Posterior cingulate gyrus (tissue), 11 donors: ENCODE measurements at places on chromosomes 12 and 14.
A peak's percentile ranks its signal among the peaks of the same experiment; 100 is the strongest.

- no peak for DNase-seq
Measured at GRCh38 chr14:102154821-102155549, 15.3 kb downstream of the WDR20 start.

DNA sequence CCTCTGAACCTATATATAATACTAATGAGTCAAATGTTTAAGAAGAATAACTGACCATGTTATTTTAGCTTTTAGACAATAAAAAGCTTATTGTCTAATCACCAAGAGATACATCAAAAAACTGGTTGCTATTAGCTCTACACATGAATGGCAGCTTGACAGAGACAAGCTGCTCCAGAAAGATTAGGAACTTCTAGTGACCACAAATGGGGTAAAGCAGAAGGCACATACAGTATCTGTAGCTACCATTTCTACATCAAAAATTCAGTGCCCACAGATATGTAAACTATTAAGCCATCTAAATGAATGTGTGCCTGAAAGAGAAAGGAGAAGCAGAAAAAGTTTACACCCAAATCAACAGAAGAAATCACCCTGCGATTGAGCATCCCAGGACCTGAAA, 2.4 kb downstream of the AREL1 start:
- no peak for DNase-seq

- no peak for DNase-seq
Measured at GRCh38 chr14:90295870-90296516, 35.7 kb downstream of the NRDE2 start.

DNA sequence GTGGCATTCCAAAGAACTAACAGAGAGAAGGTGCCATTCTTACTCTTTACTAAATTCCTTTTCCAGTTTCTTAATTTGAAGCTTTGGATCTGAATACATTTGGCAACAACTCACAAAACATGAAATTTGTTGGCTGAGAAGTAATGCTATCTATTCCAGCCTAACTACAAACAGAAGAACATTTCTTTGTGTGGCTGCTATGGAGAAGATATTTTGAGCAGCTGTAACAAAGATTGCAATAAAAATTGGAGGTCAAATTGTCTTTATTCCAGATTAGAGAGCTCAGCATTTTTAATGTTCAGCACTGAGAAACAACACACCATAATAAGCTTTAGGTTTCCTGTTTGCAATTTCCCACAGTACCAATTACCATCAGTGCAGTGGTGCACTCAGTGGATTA, 835.8 kb upstream of the FLRT2 start:
- no peak for DNase-seq

DNA sequence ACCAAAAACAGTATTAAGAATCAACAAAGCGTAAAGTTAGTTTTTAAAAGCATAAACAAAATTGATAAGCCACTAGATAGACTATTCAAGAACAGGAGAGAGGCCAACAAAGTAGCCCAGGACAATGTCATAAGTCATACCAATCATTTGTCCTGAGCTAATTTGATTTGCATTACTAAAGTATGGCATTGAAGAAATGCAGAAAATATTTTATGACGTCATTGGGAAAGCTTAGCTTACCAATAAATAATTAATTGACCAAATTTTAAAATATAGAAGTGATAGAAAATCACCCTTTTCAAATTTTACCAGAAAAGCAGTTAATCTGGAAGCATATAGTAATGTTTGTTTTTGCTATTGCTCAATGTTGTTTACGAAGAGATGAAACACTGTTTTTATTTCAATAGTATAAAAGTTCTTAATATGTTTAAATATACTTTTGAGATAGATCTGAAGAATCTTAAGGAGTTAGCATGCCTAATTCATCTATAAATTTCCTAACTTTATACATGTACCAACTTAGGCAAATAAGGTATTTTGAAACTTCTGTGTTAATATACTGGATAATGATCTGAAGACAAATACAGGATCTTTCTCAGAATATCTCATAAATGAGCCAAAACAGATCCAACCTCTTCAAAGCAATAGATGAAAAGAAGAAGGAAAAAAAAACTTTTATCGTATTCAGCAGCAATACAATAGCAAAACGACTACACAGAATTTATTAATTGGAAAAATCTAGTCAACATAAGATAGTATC, 1118.5 kb downstream of the SLC16A7 start:
- no peak for DNase-seq

- peak; percentile 76 for DNase-seq
Measured at GRCh38 chr12:117874842-117875434, 93.9 kb downstream of the KSR2 start.

DNA sequence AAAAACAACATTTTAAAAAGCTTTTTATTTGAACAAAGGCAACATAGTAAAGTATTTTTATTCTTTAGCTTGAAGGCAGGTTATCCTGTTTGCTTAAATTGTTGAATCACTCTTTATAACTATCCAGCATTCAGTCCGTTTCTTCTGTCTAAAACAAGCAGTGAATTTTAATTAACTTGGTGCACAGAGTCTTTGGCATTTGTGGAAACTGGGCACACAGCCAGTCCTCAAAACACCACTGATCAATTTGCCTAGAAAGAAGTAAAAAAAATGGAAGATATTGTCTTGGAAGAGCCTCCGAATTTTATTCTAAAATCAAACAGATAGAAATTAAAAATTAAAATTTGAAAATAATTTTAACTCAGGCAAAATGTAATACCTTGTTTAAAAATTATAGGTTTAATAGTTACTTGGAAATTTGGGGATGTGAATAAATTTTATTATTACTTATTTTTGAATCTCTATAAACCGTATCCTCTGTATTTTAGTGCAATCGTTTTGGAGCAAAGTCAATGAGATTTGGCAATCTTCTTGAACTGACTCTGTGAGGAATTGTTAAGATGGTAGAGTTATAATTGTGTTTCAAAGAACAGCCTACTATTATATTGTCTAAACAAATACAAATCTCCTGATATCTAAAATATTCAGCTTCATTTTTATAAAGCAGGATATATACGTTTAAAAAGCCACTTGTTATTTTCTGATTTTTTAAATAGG, 927.0 kb downstream of the SLC16A7 start:
- peak; percentile 38 for DNase-seq

DNA sequence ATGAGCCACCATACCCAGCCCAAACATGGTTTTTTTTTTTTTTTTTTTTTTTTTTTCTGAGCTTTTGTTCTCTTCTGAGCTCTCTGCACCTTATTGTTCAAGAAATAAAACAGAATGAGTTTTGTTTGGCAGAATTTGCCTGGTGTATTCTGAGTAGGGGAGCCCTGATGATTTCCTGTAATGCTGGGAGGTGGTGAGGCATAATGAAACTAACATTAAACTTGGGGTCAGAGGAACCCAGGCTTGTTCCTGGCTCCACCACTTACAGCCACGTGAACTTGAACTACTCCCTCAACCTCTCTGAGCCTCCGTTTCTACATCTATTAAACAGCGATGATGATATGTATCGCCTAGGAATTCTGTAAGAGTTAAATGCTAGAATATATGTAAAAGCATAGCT, 276.3 kb upstream of the CRY1 start:
- DNase-seq = no peak

- no peak for DNase-seq
Measured at GRCh38 chr14:71588028-71588427, 344.2 kb upstream of the RGS6 start.

GRCh38 chr12:14956024-14956891, 5.1 kb downstream of the ARHGDIB start:
- DNase-seq = no peak

GRCh38 chr12:81296556-81297305, 218.9 kb downstream of the ACSS3 start:
- no peak for DNase-seq

- DNase-seq = no peak
Measured at GRCh38 chr12:94127239-94128131, 20.9 kb upstream of the PLXNC1 start.

GRCh38 chr12:12327802-12328201, 22.2 kb downstream of the MANSC1 start:
- DNase-seq = no peak

DNA sequence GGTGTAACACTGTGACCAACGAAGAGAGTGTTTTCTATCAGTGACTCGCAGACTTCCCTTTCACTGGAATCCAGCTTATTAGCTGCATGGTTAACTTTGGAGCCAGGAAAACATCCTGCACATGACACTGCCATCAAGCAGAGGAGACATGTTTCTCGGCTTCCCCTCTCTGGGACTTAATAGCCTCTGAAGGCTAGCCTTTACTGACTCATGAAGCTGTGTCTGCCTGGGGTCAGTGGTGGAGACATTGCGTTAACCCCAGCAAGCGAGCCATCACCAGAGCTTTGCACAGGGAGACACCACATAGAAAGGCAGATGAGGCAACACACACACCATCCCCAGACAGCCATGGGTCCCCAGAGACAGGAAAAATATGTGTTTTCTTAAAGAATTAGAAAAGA, 126.9 kb upstream of the PRICKLE1 start:
- no peak for DNase-seq

GRCh38 chr12:116717466-116718437, 20.1 kb downstream of the SPRING1 start:
- peak; percentile 46 for DNase-seq

DNA sequence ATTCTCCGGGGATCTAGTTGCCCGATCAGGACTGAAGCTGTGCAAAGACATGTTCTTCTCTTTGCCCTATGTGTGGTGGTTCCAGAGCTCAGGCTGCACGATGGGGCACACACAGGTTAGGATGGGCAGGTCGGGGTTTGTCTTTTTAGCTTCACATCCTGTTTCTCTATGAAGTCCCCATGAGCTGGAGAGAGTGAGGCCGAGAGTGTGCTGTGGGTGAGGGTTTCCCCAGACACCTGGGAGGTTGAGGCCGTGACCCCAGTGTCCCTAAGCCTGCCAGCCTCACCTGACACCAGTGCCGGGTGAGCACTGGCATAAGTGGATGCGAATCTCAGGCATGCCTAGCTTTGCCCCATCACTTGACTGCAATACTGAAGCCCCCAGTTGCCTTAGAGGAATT, 32.9 kb upstream of the IGF1 start:
- no peak for DNase-seq

DNA sequence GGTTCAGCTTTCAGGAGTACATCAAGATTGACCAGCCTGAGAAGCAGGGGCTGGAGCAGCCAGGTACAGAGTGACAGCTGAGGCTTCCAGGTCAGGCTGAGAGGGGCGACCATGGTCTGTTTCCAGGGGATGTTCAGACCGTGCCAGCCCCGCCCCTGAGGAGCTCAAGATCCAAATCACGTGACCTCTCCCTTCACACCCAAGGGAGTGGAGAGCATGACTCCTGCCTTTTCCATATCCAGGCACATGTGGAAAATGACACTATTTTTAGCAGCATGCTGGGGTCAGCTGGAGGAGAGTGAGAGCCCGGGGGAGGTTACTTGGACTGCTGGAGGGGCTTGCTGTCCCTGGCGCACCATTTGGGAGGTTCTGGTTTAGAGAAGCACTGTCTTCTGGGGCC, 92.7 kb downstream of the B4GALNT3 start:
- no peak for DNase-seq

DNA sequence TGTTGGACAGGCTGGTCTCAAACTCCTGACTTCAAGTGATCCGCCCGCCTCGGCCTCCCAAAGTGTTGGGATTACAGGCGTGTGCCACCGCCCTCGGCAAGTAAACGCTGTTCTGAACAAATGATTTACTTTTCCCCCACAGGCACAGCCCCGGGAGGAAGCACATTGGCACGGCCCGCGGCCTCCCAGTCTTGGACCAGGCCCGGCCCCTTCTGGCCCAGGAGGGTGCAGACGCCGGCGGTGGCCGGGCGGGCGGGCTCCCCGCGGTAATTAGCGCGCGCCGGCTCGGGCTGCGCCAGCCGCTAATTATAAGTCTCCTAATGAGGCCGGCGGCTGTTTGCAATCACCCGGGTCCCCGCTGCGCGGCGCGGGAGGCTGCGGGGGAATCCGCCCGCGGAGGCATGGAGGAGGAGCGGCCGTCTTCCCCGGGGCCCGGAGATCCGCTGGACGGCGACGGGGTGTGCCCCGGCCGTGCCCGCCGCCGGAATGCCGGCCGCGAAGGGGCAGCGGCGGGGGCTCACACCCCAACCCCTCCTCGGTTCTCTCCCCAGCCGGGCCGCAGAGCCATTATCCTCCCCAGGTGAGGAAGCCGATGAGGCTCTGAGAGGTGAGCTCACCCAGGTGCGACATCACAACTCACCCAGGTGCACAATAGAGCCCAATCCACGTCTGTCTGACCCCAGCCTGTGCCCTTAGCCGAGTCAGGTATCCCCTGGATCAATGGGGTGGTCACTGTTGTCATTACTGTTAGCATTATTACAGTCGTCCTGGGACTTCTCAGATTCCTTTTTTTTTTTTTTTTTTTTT, 3.3 kb upstream of the POP5 start:
- DNase-seq = peak; percentile 70

DNA sequence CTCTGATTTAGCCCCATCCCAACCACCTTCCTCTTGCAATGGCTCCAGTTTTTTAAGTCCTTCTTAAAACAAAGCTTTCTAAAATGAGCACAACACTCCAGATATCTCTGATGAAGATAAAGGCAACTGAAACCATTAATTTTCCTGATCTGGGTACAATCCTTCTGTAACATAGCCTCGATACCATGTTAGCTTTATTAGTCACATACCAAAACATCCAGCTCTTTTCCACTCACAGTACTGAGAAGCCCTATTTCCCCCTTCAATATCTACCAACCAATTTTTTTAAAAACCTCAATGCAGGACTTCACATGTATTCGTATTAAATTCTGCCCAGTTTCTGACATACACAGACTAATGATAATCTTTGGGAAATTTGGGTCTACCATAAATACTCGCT, 105.9 kb downstream of the MED13L start:
- no peak for DNase-seq

DNA sequence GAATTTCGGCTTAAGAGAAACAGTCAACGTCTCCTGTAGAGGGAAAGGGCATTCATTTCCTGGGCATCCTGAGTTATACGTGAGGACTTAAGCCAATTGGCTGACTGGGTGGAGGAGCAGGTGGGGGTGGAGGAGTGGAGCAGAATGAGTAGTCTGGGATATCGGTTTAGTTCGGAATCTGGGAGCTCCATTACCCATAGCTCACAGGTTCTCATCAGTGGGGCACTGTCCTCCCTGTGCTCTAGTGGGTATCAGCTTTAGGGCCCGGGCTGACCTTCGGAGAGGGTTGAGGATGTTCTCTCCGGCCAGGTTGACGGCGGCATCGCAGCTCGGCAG, 704 bp downstream of the SDR39U1 start:
- DNase-seq = no peak

DNA sequence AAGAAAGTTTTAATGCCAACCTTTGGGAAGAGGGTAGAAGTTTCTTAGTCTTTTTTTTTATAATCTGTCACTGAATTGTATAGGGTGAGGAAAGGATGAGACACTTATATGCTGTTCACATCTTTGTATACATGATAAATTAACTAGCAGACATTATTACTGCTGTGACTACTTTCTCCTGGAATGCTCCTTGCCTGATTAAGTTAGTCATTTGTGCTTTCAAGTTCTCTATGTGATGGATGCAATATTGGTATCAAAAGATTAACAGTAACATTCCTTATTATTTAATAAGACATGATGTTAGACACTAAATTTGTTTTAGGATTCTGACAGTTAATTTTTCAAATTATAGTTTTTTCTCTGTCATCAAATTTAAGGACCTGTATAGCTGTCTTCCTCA, 223.4 kb upstream of the GARIN2 start:
- DNase-seq = no peak

- no peak for DNase-seq
Measured at GRCh38 chr12:85688837-85689236, 147.4 kb downstream of the RASSF9 start.
